ENCODE measurements at places on chromosomes 5 and 9.
A peak's percentile ranks its signal among the peaks of the same experiment; 100 is the strongest.

GRCh38 chr5:73591102-73591695 is 25.7 kb downstream of the UTP15 start:
- peak; percentile 23 for DNase-seq

GRCh38 chr9:120876842-120877240 is at the start of gene PHF19:
PHF19 (minus strand) TSS chr9:120877188; CDS start chr9:120874741, 2,447 bp downstream.
- no peak for DNase-seq

DNA sequence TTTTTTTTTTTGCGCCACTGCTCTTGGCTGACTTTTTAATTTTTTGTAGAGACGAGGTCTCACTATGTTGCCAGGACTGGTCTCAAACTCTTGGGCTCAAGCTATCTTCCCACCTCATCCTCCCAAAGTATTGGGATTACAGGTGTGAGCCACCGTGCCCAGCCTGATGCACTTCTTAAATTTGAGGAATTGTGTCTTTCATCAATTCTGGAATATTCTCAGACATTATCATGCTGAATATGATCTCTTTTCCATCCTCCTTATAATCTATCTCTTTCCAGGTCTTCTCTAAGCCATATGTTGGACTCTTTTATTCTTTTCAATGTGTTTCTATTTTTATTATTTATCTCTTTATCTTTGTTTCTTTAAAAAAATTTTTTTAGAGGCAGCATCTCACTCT is 196.2 kb upstream of the IER5L start:
- DNase-seq = no peak

DNA sequence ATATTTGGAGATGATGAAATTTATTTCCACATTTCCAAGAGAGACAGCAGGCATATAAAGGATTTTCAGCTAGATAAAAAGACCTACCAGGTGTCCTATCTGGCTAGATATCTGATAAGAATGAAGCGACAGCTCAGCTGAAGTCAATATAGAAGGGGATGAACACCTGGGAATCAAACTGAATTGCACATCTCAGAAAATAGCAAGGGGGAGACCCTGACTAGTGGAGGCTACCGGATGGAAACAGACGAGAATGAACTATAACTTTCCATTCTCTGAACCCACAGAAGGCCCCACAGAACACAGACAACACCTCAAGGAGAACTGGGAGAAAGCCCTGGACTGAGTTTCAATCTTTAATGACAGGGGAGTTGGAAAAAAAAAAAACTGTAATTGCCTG is 51.1 kb downstream of the CPLANE1 start:
- no peak for DNase-seq

GRCh38 chr5:157983906-157984551 is 125.1 kb upstream of the CLINT1 start:
- DNase-seq = no peak

DNA sequence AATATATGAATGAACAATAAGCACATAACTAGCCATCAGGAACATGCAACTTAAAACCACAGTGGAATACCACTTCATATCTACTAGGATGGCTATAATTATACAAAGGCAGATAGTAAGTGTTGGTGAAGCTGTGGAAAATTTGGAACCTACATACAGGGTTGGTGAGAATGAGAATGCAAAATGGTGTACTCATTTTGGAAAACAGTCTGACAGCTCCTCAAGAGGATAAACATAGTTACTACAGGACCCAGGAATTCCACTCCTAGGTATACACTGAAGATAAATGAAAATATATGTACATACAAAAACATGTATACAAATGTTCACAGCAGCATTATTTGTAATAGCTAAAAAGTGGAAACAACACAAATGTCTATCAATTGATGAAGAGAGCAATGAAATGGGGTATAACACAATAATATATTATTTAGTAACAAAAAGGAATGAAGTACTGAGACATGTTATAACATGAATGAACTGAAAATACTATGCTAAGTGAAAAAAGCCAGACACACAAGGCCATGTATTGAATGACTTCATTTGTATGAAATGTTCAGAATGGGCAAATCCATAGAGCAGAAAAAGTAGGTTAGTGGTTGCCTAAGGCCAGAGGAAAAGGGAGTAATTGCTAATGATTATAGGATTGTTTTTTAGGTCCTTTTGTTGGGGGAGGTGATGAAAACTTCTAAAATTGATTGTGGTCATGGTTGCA is 31.2 kb upstream of the CDK5RAP2 start:
- no peak for DNase-seq

- no peak for DNase-seq
Observed at GRCh38 chr9:125794708-125795107, 47.5 kb downstream of the PBX3 start.

DNA sequence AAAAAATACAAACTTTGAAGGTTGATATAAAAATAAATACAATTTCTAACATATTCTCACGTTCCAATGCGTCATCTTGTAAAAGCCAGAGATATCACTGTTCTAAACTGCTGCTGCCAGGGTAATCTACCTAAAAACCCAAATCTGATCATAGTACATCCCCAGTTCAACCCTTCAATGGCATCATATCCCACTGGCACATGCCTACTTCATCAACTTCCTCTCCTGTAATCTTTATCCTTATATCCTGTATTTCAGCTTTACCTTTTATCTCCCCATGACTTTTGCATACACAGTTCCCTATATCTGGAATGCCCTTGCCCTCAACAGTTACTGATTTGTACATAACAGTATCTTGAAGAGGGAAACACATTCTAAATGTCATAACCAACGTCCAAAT is 7.5 kb downstream of the DENND1A start:
- DNase-seq = no peak

GRCh38 chr5:111656580-111656979 is 100.4 kb downstream of the NREP start:
- DNase-seq = no peak

- DNase-seq = no peak
Observed at GRCh38 chr5:87400305-87400899, 12.3 kb downstream of the CCNH start.

DNA sequence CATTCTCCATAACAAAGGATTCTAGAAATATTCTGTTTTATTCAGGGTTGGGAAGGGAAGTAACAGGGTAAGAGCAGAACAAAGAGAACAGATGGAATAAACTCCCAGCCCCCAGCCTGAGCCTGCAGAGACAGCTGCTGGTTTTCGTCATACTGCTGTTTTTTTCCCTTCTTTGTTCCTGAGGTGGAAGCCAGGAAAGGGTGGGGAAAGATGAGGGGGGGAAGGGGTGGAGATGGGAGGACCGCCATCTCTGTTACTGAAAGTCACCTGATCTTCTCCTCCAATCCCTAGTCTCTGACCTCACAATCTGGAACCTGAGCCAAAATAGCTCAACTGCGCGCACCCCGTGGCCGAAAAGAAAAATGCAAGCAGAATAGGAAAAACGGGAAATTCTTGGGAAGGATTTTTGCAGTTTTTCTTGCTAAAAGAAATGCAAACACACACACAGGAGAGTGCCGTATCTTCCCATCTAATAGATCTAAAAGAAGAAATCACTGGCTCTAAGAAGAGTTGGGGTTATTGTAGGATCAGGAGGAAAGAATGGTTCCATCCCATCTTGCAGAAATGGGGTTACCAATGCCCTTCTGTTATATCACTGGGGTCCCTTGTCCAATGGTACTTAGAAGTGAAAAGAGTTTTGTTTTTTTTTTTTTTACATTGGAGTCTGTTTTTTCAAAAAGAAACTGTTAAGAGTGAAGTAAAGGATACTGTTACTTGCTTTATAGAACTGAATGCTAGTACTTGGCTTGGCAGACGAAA is 57.9 kb downstream of the DIAPH1 start:
- DNase-seq = no peak

- no peak for DNase-seq
Observed at GRCh38 chr5:99349787-99350186, 421.0 kb upstream of the CHD1 start.

DNA sequence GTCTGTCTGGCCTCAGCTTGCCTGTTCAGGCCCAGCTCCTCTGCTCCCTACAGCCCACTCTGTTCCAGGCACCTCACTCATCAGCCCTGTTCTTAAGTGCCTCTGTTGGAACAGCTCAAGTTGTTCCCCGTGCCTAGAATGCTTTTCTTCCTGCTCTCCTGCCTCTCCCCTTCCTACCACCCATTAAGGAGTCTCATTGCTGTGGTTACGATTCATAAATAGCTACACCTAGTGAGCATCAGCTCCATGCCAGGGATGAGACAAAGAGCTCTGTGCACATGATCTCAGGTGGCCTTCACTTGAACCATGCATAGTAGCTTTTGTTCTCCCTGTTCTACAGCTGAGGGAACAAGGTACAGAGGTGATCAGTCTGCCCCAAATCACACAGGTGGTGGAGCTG is 54.3 kb downstream of the PSD2 start:
- DNase-seq = no peak

DNA sequence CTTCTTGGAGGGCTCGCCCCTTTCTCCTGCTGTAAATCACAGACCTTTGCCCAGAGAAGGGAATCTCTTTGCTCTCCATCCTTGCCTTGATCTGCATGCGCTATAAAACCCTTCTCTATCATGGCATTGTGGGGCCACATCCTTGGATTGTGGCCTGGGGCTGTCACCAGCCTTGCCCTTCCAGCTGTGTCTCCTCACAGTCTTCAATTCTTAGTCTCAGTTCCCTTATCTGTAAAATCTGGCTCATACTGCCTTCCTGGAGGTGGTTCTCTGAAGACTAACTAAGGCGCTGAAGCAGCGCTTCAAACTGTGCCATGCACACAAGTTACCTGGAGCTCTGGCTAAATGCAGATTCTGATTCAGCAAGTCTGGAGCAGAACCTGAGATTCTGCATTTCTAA is 53.4 kb upstream of the RARS1 start:
- DNase-seq = no peak

DNA sequence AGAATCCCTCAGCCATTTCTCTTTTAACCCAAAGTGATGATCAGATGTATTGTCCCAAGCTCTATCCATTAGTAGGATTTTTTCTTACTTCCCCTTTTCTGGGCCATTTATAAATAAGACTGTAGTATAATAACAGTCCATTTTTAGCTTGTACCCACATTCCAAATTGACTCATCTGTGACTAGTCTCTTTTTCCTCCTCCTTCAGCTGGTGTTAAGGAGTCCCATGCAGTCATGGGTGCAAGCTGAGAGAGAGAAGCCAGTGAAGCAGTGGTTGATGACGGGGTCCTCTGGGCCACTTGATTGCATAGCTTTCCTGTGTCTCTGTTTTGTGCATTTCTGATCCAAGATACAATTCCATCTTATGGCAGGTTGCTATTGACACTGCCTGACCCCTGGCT is 476.0 kb upstream of the CD180 start:
- no peak for DNase-seq

DNA sequence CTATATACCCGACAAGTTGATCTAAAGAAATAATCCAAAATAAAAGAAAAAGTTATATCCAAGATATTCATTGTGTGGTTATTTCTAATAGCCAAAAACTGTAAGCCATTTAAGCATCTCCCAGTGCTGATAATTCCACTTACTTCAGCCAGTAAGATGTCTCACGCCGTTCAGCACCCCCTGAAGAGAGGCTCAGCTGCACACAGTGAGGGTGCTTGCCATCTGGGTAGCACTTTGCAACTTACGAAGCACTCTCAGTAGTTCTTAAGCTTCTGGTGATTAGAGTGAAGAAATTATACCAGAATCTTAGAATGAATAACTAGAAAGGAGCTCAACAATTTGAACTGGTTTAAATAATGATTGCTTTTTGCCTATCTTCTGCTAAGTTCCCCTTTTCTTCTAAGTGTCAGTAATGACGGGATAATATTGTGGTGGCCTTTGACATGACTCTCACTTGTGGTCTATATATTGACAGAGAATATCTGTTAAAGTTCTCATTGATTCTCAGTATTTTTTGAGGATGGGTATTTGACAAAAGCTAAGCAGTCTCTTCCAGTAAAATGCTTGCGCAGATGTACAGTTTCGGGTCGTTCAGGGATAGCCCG is 26.2 kb upstream of the LTC4S start:
- no peak for DNase-seq

- no peak for DNase-seq
Observed at GRCh38 chr5:24325306-24325832, 319.4 kb downstream of the CDH10 start.

- no peak for DNase-seq
Observed at GRCh38 chr5:171701100-171701541, 84.5 kb upstream of the SMIM23 start.

DNA sequence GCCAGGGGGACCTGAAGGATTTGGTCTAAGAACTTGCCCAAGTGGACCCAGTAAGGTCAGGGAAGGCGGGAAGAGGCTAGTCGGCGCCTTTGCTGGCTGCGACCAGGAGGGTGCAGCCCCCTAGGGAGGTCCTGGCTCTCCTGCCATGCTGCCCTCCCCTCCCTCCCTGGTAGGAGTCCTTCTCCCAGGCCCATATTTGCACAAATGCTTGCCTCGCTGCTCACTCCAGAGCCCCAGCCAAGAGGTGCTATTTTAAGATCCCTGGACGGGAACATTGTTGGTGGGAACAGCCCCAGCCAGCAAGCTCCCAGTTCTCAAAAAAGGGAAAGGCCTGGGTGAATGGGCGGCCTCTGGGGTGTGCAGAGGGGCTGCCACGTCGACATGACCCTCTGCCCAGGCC is 4.3 kb upstream of the IL17B start:
- DNase-seq = no peak

DNA sequence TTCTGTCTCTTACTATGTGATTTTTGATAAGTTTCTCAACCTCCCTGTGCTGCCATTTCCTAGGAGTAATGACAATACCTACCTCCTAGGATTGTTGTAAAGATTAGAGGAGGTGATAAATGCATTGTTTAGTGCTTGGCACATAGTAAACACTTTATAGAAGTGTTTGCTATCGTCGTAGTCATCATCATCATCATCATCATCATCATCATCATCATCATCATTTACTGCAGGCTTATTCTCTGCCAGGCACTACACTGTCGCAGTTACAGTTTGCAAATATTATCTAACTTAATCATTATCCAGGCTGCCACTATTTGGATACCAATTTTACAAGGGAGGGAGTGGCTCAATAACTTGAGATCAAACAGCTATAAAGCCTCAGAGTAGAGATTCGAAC is 24.5 kb downstream of the SGCD start:
- DNase-seq = no peak

DNA sequence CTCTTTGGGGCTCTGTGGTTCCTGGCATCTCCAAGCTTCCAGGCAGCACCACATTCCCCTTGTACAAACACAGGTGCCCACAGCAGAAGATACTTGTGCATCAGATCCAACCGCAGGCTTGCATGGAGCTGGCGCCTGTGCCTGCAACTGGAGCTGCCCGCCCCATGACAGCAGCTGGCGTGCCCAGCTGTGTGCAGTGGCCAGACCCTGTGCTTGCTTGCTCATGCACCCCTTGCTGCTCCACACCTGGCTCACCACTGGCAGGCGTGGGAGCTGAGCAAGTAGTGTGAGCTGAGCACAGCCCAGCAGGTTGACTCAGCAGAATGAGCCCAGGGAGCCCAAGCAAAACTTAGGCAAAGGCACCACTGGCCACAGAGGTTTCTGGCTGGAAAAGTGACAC is 84.4 kb upstream of the STARD4 start:
- no peak for DNase-seq

GRCh38 chr5:137147346-137147745 is 351.8 kb downstream of the SPOCK1 start:
- no peak for DNase-seq
